ENCODE measurements at places on chromosomes 6 and 20.

DNA sequence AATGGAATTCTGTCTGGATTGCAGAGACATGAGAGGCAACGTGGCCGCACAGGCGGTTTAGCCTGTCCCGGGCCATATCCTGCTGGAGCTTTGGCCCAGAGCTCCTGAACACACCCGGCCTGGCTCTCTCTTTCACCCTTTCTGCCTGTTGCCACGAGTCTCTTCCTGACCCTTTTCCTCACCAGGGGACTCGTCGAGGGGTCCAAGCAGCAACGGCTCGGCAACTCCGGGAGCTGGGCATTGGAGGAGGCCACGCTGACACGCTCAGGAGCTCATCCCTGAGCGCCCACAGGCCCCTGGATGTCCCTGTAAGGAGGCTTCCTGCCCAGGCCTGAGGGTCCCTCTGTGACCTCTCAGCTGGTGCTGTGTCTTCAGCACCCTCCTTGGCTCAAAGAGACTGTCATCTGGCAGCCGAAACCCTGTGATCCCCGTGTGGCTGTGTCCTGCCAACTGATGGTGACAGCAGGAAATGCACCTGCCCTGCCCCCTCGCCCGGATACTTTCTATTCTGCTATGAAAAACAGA lies 103.8 kb downstream of the RNASET2 start:
- no peak for DNase-seq

DNA sequence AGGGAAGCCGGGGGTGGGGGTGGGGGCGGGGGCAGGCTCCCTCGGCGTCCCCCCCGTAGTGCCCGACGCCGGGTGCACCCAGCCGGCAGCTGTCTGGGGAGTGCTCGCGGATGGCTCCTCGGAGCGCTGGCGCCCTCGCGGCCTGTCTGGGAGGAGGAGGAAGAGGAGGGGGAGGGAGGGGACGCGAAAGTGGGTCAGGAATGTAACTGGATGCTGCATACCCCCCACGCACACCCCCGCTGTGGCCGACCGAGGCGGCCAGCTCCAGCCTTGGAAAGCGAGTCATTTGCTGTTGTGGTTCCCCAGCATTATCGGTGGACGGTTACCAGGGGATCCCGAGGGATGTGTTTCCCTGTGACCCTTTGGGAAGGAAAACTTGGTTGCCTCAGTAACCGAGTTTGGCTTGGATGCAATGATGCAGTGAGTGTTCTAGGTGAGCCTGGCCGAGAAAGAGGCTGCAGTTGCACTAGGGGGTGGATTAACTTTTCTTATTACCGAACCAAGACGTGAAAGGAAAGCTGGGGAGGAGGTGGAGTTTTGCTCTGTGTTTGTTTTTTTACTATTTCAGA lies 55.2 kb upstream of the RREB1 start:
- peak; percentile 42 for DNase-seq

GRCh38 chr6:137866200-137866913 lies 702 bp upstream of the TNFAIP3 start:
- no peak for DNase-seq

DNA sequence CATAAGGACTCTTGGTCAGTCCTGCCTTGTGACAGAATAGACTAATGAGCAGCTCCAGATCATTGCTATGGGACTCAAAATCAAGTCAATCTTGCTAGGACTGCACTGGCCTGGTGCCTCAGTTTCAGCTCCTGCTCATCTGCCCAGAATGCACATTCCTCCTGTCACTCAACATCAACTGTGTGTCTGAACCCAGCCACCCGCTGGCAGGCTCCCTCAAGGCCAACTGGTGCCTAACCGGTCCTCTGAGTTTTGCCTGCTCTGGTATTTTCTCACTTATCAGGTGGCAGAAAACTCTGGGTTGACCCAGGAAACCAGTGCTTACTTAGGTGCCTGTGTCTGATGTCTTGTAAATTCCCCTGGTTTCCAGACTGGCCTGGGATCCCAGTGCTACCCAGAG lies 297.7 kb downstream of the DHX35 start:
- no peak for DNase-seq

GRCh38 chr6:16239798-16240123 lies 1.4 kb downstream of the GMPR start:
- peak; percentile 64 for DNase-seq
